Omental fat pad (tissue), 4 donors: ENCODE measurements at places on chromosomes 1 and 21. TPM values are rescaled to one million over a fixed set of nuclear protein-coding genes. Genes with fewer than 3 reads are reported as not detected.

DNA sequence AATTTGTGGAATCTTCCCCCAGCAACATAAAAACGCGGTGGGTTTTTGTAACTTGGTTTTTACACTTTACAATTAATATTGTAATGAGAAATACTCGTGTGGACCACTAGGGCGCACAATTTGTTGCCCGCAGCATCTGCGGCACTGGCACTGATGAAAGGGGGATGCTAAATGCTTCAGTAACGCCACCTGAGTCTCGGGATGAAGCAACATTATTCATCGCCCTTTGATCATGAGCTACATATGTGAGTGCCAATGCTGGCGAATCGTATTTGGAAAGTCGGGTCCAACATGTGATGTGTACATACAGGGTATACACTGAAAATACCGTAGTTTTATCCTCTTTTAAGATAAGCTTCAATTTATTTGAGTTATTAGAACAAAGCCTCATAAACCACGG lies 34.2 kb upstream of the COX20 start:
- DNase-seq: no peak

DNA sequence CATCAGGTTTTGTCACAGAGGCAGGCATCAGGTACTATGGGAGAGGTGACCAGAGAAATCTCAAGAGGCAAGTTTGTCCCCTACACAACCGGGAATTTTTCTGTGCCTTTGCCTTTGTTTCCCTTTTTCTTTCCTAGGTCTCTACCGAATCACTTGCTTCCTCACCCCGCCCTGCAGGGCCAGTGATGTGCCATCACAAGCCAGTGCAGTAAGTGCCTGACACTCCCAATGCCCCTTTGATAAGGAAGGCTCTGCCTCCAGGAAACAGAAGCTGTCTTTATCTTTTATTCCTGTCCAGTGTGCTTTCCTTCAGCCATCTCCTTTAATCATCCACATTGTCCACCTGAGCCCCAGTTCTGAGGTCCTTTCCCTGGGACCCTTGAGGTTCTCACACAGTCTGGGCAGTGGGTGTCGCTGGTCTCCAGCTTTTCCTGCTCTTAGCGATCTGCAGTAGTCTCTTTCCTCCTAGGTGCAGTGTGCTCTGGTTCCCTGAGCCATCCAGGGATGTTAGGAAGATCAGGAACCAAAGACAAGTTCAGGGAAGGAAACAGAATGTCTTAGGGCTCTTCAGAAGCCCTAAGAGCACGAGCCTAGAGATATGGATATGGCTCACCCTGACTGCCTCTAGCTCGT lies 36.6 kb downstream of the GJA5 start:
- DNase-seq: no peak

GRCh38 chr1:159961636-159962035 lies 7.6 kb upstream of the SLAMF9 start:
- DNase-seq: no peak

DNA sequence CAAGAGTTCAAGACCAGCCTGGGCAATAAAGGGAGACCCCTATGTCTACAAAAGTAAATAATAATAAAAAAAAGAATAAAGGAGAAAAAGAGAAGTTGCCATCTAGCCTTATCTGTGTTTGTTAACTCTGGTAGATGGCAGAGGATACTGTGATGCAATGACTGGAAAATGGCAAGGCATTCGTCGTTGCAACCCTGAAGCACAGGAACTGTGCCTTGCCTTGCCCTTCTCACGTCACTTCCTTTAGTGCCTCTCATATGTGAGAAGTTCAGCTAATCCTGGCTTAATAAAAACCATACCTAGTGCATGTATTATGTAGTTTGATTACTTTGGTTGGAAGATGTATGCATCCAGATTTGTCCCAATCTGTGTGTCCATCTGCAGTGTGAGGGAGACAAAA lies 25.8 kb upstream of the PIGC start:
- DNase-seq: no peak

DNA sequence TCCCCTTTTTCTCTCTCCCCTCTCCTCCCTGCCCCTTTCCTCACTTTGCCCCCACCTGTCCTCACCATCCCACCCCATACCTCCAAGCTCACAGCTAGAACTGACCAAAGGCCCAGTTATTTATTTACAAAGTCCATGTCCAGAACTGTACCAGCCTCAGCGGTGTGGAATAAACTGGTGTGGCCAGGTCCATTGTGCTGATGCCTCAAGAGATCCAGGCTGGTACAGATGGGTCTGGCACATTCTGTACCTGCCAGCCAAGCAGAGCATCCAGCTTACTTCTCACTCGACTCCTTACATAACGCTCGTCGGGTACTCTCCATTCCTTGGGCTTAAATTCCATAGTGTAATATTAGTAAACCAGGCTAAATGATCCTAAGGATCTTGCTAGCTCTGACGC lies 11.8 kb downstream of the PDZK1IP1 start:
- no peak for DNase-seq

- no peak for DNase-seq
These were observed 74.2 kb downstream of the SIK1 start for GRCh38 chr21:43352568-43353281.

The NHLH2 gene
- total RNA-seq: not detected

The AMY2B gene
- total RNA-seq: 18.8 TPM
